Activated naive CD4-positive, alpha-beta T cell treated with anti-CD3 and anti-CD28 coated beads for 36 hours (primary cell): ENCODE measurements at places on chromosomes 6 and 20.

DNA sequence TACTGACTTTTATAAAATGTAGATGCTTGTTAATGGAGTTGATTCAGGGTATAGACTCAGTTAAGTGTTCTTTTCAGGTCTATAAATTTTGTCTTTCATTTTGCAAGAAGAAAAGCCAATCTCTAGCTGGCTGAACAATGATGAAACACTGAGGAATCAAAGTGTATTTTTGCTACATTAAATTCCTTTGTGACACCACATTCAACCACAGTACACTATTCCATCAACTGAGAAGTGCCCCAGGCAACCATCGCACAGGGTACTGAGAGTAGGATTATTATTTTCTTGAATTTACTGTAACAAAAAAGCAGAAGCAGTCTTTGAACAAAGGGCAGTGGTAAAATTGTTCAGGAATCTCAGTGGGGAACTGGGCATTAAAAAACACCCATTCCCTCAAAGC is 83.6 kb downstream of the PREP start:
- no peak for DNase-seq

DNA sequence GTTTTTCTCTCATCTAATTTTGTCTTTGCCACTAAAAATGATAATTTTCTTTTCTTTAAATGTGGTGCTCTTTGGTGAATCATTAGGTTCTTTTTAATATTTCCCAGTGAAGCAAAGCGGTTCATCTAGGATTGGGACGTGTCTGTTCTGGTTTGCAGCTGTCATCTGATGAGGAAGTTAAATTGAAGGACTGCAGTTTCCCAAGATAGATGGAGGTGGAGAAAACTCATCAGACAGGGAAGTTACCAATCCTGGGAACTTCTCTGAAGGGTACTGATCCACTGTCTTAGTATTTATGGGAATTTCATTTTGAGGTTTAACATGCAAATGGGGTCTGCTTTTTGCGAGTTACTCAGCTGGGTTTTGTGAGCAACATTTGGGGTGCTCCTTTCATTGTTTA is 2.4 kb upstream of the AARS2 start:
- no peak for DNase-seq

- no peak for DNase-seq
Observed at GRCh38 chr6:451847-452246, 60.3 kb downstream of the IRF4 start.

DNA sequence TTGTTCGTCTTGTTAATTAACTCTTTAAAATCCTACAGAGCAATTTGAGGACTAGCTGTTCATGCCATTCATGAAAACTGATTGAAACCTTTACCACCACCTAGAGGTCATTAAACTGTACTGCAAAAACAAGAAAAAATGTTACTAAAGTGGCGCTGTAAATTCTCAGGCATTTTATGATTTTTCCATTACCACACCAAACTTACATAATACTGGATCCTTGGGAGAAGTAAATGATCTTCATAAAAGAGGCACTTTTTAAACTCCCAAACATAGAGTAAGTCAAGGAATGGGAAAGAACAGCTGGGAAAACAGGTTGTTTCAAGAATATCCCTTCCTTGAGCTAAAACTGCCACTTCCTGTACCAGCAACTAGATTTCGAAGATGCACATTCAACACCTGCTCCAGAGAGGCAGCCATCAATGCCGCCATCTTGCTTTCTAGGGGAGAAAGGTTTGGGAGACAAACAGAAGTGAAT is 54.3 kb downstream of the MYLIP start:
- no peak for DNase-seq

- no peak for DNase-seq
Observed at GRCh38 chr6:137724018-137724403, 143.0 kb upstream of the TNFAIP3 start.

DNA sequence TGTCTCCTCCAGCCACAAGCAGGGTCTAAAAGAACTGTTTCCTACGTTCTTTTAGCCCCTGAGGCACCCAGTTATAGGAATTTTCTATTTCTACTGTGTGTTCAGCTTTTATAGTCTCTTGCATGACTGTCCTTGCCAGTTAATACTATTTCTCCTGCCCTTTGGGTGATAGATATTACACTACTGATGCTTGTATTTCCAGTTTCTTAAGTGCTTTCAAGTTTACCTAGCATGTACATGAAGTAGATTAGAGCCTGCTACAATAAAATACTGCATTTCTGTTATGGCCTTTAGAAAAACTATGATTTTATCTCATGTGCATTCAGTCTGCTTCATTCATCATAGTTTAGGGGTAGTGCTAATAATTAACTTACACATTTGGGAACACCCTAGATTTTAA is 89.6 kb downstream of the FOXO3 start:
- no peak for DNase-seq

- DNase-seq, result no peak
Observed at GRCh38 chr6:20417819-20418218, 16.1 kb downstream of the E2F3 start.

DNA sequence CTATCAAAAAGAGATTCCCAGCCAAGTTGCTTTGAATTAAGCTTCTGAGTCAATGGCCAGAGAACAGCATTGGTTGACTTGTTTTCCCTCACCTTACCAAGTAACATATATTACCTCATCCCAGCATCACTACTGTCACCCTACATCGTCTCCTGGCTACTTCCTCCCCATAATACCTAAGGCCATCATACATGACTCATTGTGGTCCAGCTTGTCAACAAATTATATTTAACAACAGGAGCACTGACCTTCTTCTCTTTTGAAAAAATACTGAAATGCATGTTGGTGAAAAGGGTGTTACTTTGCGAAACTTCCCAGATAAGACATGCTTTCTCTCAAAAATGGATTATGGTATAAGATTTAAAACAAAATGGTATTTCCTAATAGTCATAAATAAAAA is 106.9 kb downstream of the TBX18 start:
- DNase-seq, result no peak

DNA sequence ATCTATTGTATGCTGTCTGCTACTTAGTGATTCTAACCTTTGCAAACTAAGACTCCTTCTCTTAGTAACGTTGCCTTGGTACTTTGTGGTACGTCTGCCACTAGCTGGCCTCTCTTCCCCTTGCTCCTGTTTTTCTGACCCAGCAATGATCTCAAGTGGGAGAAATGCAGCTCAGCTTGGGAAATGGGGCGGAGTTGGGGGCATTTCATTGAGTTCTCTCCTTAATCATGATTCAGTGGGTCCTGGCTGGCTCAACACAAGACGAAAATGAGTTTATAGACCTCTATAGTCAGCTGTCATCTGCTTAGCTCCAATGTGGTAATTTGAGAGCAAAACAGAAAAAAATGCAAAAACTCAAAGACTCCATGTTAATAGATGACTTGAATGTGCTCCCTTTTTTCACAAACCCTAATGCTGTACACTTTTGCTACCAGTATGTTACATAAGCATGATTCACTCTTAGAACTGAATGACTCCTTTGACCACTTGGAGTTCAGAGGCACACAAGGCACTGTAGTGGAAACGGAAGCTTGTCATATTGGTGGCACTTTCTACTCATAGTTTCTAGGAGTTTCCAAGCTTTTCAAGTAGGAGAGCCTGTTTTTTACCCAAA is 55.3 kb upstream of the SOX4 start:
- DNase-seq, result no peak

DNA sequence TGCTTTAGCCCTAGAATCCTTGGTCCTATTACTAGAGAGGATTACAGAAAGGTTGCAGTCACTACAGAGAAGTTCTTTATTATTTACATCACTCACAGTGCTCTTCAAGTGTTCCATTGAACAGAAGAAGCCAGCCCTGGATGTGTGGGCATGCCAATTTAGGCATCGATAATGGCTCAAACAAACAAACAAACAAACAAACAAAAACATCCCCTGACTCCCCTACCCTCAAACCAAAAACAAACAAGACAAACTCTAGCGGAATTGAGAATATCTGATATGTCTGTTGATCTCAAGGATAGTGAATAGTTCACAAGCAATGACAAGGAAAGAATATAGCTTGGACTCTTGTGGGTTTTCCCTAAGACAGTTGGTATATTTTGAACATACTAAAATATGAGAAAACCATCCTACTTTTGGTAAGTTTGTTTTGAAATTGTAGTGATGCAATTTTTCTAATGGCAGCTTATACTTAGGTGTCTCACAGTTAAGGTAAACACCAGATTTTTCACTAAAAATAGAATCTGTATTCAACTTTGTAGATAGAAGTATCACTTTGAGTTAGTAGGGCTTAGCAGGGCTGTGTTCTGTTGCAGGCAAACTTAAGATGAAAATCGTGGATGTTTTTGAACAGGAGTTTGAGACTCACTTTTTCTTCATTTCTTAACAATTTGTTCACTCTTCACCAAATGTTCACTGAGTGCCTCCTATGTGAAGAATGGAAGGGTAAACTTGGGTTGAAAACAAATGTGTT is 92.8 kb upstream of the FAM184A start:
- DNase-seq, result no peak

DNA sequence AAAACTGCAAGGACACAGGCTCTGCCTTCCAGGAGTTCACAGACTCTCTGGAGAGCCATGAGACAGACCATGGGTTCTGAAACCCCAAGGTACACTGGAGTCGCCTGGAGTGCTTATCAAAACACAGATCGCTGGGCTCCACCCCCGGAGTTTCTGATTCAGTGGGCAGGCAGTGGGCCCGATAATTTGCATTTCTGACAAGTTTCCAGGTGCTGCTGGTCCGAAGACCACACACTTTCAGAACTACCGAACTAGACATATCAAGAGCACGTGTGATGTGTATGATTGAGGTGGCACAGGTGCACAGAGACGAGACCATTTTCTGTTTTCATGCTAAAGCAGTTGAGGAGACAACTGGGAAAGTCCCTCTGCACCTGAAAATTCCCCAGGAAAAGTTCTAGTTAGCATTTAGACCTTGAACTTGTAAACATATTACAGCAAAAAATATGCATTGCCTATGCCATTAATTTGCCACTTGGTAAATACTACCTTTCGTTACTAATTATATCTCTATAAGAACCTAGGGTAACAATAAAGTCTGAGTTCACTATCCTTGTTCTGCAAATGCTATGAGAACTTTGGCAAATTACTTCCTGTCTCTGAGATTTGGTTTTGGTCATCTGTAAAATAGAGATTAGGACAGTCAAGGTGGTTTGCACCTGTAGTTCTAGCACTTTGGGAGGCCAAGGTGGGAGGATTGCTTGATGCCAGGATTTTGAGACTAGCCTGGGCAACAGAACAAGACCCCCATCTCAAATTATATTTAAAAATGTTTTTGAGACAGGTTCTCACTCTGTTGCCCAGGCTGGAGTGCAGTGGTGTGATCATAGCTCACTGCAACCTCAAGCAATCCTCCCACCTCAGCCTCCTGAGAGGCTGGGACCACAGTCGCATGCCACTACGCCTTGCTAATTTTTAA is 14.3 kb upstream of the PIM1 start:
- DNase-seq, result peak; percentile 87

- DNase-seq, result no peak
Observed at GRCh38 chr20:24953621-24954133, 4.6 kb downstream of the CST7 start.

- DNase-seq, result peak; percentile 93
Observed at GRCh38 chr6:28349892-28350737, at the start of gene ZKSCAN3. Gene ZKSCAN3, plus strand, starts transcription at chr6:28349947. Its CDS starts 9,640 bp downstream, at chr6:28359587.
